ENCODE measurements at places on chromosomes 12 and 14.

- no peak for DNase-seq
Measured at GRCh38 chr14:93005135-93005813, 82.3 kb downstream of the CHGA start.

DNA sequence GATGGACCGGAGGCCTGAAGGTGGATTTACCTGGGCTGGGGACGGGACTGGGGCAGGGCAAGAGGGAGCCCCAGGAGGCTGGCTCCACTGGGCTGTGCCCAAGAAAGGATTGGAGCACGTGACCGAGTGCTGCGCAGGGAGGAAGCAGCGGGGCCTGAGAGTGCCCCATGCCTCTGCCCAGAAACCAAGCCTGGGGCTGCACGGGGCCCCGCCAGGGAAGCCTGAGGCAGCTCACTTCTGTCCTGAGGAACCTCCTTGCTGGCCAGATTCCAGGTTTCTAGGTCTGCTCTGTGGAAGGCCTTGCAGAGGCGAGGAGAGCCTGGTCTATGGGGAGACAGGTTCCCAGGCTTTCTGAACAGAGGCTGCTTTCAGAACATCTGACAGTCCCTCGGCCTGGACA, 10.4 kb downstream of the NGB start:
- no peak for DNase-seq

DNA sequence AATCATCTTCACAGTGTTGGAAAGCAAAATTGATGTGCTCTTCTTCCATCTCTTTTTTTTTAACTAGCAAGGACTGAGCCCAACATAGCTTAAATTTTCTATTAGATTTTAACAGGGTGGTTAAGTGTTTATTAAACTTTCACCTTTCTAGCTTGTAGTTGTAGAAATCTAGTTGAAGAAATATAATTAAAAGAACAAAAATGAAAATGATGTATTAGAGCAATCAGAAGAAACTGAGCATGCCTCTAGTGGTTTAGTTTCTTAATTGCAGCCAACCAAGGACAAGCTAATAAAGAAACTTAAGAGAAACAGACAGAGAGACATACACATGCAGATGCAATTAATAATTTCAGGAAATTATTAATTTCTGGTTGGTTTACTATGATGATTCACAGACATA, 673.0 kb upstream of the LMO3 start:
- no peak for DNase-seq

- no peak for DNase-seq
Measured at GRCh38 chr14:101758913-101759593, 2.5 kb upstream of the PPP2R5C start.

- no peak for DNase-seq
Measured at GRCh38 chr14:85583380-85583779, 53.4 kb downstream of the FLRT2 start.

DNA sequence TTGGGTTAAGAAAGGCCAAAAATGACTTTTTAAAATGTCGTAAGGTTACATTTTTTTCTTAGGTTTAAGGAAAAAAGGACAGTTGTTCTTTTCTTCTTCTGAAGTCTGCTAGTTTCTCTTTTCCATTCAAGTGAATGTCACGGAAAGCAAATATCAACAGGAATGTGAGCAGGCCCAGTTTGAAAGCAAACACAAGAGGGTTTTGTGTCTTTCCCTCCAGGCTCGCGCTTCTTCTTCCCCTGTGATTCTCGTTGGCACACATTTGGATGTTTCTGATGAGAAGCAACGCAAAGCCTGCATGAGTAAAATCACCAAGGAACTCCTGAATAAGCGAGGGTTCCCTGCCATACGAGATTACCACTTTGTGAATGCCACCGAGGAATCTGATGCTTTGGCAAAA, 85.4 kb downstream of the LRRK2 start:
- DNase-seq, result no peak

- no peak for DNase-seq
Measured at GRCh38 chr12:128068211-128068610, 198.8 kb upstream of the TMEM132C start.

DNA sequence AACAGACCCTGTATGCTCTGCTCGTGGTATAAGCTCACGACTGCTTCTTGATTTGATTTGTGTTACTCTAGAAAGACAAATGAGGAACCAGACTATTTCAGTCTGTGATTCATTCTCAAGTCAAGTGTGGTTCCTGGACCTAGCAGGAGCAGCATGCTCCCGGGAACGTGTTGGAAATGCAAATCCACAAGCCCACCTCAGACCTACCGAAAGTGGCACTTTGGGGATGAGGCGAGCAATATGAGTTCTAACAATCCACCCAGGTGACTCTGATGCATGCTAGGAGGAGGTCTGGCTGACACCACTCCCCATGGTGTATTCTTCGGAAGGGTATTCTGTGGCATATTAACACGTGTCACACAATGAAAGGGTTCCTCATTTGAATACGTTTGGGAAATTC, 59.5 kb upstream of the TMX1 start:
- no peak for DNase-seq
